Ascending aorta (tissue), 2 donors: ENCODE measurements at places on chromosomes 5 and 9. TPM values are rescaled to one million over a fixed set of nuclear protein-coding genes. Genes with fewer than 3 reads are reported as not detected.

Gene RCL1
- total RNA-seq = 28.3 TPM

Gene TRAPPC13
- total RNA-seq = 7.6 TPM

Gene DMRT2
- total RNA-seq = 7.2 TPM

Gene OBP2B
- not detected for total RNA-seq

Gene LCNL1
- total RNA-seq = not detected

Gene LCN10
- 28.5 TPM for total RNA-seq
